ENCODE measurements at places on chromosomes 12 and 14.

DNA sequence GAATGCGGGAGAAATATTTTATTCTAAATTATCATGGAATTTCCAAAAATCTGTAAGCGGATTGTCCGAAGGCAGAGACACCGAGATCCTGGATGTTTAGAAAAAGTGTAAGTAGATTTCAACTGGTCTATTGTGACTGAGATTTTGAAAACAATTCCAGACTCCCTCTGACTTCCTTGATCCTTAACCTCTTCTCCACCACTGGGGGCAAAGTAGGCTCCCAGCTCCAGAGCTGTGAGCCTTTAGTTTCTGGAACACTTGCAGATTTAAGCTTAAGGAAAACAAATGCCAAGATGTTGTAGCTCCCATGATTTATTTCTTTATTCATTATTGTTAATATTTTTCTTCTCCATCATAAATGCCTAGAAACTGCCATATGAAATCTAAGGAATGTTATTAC is 1320.5 kb upstream of the SEL1L start:
- DNase-seq, result no peak

- DNase-seq, result no peak
Observed at GRCh38 chr12:62679608-62680007, 213.0 kb downstream of the MON2 start.

GRCh38 chr12:49655595-49656236 is 32.4 kb downstream of the PRPF40B start:
- no peak for DNase-seq

DNA sequence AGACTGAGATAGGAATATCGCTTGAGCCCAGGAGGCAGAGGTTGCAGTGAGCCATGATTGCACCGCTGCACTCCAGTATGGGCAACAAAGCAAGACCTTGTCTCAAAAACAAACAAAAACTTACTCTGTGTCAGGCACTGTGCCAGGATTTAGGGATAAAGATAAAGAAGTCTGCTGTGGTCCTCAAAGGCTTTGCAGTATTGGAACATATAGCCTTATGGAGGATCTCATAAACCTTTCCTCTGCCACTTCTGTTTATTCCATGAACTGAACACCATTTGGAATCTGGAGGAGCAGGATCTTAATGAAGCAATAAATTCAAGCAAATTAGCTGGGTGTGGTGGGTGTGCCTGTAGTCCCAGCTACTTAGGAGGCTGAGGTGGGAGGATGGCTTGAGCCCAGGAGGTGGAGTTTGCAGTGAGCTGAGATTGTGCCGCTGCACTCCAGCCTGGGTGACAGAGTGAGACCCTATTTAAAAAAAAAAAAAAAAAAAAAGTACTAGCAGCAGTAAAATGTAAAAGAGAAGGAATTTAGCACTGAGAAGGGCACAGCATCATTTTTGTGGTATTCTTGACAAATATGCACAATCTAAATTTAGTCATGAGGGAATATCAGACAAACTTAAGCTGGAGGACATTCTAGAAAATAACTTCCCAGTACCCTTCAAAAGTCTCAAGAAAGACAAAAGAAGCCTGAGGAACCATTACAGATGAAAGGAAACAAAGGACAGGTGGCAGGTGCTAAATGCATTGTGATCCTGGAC is 27.1 kb downstream of the BMAL2 start:
- DNase-seq, result no peak

DNA sequence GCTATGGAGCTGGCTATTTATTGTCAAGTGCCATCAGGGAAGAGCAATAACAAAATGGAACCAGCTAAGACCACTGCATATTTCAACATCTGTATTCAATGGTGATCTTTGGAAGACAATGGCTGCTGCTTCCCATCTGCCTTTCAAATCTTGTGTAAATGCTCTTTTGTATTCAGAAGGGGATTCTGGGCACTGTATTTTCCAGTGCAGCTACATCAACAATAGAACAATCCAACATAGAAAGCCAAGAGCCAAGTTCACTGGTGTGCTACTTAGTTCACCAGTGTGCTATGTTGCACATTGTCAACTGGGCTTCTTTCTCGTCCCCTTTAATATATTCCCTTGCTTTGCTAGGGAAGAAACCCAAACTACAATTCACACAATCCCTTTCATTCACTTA is 128.8 kb upstream of the OR4E1 start:
- DNase-seq, result no peak

DNA sequence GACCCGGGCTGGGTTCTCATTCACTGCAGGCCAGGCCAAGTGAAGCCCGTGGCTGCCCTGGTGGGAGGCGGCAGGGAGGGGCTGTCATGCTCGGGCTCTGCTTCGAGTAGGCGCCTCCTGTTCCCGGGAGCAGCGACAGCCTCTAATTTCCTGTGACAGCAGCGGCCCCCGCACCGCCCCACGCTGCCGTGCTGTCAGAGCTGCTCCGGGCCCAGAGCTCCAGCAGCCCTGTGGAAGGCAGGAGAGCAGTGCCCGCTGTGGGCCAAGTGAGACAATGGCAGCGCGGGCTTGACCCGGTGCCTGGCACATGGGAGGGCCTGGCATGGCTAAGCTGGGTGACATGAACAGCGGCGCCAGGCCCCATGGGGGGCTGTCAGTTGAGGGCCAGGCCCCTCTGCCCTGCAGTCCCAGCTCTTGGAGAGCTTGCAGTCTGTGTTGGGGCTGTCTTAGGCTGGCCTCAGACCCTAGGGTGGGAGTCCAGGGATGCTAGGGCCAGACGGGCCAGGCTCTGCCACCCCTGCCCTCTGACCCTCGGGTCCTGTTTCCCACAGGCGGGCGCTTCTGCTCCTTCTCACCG is 5.1 kb downstream of the TRMT61A start:
- no peak for DNase-seq

DNA sequence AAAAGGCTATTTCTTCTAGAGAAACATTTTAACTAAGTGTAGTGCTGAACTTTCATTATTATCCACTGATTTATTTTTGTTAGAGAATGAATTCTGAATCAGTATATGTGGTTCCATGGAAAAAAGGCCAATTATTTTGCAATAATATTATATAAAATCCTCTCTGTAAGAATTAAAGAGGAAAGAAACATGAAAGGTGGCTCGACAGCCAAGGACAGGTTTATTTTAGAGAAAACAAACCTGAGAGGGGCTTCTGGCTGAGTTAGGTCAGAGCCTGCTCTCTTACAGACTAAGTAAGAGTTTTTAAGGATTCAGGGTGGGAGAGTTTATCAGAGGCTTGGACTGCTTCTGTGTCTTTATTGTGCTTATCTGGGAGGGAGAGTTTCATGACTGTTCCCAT is 46.7 kb upstream of the GUCY2C start:
- no peak for DNase-seq

DNA sequence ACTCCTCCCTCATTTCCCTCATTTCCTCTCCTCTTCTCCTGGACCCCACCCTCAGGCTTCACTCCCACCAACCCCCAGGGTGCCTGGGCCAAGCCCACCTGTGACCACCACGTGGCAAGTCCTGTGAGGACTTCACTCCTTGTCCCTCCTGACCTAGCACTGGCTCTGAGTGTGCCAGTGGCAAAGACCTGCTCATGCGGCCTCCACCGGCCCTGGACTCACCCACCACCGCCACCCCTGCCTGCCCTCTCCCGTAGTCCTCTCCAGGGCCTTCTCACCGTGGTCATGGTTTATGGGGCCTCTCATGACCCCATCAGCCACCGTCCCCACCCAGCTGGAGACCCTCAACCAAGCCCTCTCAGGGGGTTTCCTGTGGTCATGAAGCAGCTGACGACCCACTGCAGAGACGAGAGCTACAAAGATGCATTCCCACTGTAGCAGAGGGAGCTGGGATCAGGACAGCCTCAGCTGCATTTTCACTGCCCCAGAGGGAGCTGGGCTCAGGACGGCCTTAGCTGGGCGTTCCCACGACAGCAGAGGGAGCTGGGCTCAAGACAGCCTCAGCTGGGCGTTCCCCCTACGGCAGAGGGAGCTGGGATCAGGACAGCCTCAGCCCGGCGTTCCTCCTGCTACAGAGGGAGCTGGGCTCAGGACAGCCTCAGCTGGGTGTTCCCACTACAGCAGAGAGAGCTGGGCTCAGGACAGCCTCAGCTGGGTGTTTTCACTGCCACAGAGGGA is 3.2 kb upstream of the C14orf180 start:
- DNase-seq, result no peak

GRCh38 chr14:63892265-63892664 is 39.5 kb downstream of the SYNE2 start:
- DNase-seq, result no peak

DNA sequence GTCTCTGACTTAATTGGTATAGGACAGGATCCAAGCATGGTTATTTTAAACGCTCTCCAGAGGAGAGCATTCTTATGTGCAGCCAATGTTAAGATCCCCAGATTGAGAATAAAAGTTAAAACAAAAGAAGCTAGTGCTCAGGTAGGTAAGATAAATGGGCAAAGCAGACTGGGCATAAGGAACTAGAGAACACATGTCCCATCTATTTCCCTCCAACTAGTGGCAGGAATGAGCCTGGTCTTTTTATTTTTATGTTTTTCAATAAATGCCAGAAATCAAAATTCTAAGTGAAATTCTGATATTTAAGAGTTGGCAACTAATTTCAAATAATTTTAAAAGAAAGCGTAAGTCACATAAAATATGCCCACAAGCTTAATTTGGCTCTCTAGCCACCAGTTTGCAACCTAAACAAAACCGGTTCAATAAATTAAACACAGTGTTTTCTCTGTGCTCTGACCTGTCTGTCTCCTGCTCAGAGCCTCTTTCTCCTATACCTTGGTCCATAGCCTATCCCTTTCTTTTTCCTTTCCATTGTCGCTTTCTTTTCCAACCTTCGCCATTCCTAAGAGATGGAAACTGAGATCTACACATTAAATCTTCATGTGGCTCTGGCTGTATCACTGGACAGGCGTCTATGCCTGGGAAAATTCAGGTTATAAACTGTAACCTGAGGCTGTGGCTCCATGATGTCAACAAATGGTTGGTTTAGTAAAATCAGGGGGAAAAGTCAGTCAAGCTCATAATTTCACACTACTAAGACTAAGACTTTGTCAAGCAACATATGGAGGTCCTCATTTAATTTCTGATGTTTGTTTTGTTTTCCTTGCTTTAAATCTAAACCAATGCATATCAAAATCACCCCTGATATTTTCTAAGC is 5.5 kb downstream of the SLC38A1 start:
- DNase-seq, result no peak

DNA sequence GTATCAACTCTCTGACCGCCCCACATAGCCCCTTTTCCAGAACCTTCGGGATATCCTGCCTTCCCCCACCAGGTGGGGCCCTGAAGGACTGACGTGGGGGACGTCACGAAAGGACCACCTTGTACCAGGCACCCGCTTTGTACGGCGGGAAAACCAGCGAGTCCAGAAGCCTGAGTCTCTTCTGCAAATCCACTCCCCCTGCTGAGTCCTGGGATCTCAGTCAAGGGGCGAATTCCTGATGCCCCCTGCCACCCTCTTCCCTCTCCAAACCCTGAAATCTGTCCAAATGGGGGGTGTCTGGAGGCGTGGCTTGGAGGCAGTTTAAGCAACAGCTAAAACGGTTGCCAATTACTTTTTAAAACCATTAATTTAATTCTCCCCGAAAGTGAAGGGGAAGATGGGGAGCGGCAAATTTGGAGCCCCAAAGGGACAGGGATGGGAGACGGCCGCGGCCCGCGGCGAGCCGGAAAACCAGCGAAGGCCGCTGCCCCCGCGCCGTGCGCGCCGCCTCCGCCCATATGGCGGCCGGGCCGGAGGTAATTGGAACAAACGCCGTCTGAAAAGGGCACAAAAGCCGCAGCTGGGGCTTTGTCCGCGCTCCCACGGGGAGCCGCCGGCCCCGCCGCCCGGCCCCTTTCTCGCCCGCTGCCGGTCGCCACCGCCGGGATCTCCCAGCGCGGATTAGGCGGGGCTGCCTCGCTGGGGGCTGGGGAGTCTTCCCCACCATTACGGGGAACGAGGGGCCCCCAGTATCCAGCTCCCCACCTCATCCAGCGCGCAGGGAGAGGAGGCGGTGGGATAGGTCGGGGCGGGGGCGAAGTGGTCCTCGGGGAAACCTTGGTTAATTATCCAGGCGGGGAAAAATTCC is 6.6 kb downstream of the LHX5 start:
- no peak for DNase-seq

GRCh38 chr14:72986857-72987256 is 40.0 kb downstream of the ZFYVE1 start:
- no peak for DNase-seq

DNA sequence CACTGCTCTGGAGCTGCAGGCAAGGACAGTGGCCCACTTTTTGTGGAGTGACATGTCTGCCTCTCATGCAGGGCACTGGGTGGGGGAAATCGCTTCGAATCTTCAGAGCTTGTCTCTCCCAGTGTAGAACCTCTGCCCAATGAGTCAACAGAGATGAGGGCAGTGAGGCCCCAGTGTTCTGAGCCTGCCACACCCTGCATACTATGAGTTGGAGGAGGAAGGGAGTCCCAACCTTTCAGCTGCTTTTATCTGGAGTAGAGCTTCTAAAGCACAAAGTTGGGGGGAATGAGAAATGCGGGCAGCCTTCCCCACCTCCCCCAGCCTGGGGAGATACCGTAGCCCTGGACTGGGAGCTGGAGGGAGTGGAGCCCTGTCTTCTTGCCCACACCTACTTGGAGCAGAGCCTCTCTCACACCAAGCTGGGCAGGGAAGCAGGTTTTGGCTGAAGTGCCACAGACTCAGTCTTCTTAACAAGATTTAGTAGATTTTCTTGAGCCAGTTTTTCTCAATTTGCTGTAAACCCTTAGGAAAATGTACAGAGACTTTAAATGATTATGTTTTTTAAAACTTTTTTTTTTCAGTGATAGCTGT is 159.1 kb downstream of the ADGRD1 start:
- DNase-seq, result no peak

DNA sequence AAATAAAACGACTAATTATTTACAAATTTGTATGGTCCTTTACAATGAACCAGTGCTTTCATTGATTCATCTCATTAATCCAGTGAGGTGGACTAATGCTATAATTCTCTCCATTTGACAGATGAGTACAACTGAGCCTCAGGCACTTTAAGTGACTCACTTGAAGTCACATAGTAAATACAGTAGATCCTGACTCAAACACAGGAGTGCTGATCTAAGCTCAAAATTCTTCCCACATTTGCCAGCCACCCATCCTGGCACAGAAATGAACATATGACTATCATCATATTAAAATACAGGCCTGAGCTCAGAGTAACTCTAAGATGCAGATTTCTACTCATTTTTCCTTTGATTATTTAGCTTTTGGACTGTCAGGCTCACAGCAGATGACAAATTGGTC is 30.6 kb downstream of the SLC16A7 start:
- DNase-seq, result no peak

GRCh38 chr14:93431036-93431670 is 414 bp downstream of the UNC79 start:
- no peak for DNase-seq

GRCh38 chr14:104320611-104321086 is 182.3 kb downstream of the KIF26A start:
- DNase-seq, result no peak

DNA sequence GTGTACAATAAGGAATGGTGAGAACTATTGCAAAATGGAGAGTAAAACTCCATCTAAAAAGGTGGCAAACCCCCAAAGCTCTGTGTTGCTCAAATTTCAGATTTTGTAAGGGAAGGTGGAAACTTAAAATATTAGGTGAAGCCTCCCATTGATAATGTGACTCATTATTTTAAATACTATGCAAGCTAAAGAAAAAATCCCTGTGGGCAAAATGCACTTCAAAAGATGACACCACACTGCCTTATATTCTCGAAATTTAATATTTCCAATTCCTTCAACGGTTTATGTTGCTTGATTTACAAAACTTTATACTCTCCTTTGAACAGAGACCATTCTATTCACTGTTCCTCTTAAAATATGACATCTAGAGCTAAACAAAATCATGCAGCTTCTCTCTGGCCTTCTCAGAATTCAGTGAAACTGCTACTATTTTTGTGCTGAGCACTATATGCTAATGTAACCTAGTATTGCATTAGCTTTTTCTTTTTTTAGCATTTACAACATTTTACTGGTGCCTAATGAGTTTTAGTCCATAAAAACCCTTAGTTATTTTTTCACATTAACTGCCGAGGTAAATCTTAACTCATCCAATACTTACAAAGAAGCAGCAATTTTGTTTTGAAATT is 297.7 kb downstream of the SYT1 start:
- no peak for DNase-seq
